Stimulated activated CD8-positive, alpha-beta memory T cell treated with anti-CD3 and anti-CD28 coated beads, Interleukin-15, amount 100 ng/mL, for 4 hours (primary cell): ENCODE measurements at places on chromosomes 16 and 17.

- DNase-seq: no peak
Measured at GRCh38 chr17:49498029-49498615, 3.0 kb downstream of the NGFR start.

DNA sequence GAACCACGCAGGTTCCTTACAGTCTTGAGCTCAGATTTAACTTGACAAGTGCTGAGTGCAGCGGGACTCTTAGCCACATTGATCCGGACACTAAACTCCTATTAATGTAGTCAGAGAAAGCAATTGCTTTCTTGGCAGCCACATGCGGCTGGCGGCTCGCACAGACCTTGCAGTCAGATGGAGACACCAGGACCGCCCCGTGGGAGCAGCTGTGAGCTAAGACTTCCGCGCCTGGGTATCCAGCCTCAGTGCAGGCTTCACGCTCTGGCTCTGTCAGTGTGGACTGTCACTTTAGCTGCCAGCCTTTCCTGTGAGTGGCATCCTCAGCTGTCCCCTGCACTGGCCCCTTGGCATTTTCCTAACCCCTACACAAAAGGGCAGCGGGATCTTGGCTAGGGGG, 80.9 kb upstream of the NLRP1 start:
- no peak for DNase-seq

- DNase-seq: no peak
Measured at GRCh38 chr17:8985054-8985701, 19.7 kb upstream of the PIK3R5 start.

GRCh38 chr16:77220427-77220826, 21.2 kb downstream of the SYCE1L start:
- no peak for DNase-seq

- no peak for DNase-seq
Measured at GRCh38 chr16:528111-529011, 849 bp downstream of the CAPN15 start.

- DNase-seq: no peak
Measured at GRCh38 chr16:27701381-27701780, 151.4 kb downstream of the KATNIP start.

- DNase-seq: no peak
Measured at GRCh38 chr17:21242026-21242697, 11.0 kb downstream of the NATD1 start.

GRCh38 chr16:19344224-19344801, 58.8 kb downstream of the CLEC19A start:
- DNase-seq: no peak

GRCh38 chr17:3926860-3927627, 10.8 kb upstream of the P2RX1 start:
- no peak for DNase-seq

DNA sequence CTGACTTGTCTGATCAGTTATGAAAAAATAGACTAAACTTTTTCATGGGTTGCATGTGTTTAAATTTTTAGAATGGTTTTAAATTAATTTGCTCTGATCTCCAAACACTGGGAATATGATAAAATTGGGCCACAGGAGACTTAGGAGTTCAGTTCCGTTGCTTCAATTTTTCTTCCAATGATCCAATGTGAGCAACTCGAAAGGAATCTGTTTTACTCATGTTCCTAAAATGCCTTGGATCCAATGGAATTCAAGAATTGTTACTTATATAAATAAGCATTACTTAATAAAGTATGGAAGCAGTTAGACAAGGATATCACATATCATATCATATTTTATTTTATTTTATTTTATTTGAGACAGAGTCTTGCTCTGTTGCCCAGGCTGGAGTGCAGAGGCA, 56.0 kb upstream of the NACA2 start:
- no peak for DNase-seq
